ENCODE measurements at places on chromosomes 13 and 19.

GRCh38 chr19:43779820-43780219 lies 953 bp downstream of the KCNN4 start:
- DNase-seq, result no peak

GRCh38 chr13:74644229-74644628 lies 510.0 kb upstream of the KLF12 start:
- DNase-seq, result no peak

GRCh38 chr13:111126509-111126908 lies 11.4 kb downstream of the ARHGEF7 start:
- DNase-seq, result no peak

- no peak for DNase-seq
These were observed 61.9 kb downstream of the FLT1 start for GRCh38 chr13:28432816-28433560.

All from NCI-H1105 treated with DMSO at 0.1 percent for 48 hours (cell line).